Activated CD4-positive, CD25-positive, alpha-beta regulatory T cell (primary cell): ENCODE measurements at places on chromosomes 7 and 10.

DNA sequence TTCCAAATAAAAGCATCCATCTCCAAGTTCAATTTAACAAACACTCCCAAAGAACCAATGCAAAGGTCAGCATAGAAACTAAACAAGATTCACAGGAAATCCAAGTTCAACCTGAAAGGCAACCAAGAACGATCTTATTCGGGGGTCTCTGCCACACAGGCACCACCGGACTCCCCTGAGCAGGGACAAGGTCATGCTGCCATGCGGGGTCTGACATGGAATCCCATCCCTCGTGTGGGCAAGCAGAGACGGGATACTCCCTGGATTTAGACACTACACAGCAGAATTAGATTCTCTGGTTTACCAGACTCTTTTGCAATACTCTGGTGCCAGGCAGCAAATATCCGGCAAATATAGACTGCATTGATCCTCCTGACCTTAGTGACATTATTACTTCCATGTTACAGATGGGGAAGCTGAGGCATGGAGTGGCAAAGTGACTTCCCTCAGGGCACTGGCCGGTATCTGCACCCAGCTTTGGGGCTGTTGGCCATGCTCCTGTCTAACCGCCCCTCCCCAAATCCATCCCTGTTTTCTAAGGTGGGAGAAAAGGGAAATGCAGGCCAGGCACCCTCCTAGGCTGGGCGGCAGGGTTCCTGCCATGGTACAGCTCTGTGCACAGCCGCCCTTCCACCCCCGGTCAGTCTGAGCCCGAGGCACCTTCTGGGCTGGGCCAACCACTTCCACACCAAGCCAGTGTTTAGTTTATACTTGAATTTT is 111.8 kb downstream of the VIPR2 start:
- no peak for DNase-seq

GRCh38 chr10:101588879-101589278 is 758 bp downstream of the DPCD start:
- no peak for DNase-seq

GRCh38 chr7:75847707-75848106 is 31.1 kb upstream of the RHBDD2 start:
- DNase-seq: no peak

DNA sequence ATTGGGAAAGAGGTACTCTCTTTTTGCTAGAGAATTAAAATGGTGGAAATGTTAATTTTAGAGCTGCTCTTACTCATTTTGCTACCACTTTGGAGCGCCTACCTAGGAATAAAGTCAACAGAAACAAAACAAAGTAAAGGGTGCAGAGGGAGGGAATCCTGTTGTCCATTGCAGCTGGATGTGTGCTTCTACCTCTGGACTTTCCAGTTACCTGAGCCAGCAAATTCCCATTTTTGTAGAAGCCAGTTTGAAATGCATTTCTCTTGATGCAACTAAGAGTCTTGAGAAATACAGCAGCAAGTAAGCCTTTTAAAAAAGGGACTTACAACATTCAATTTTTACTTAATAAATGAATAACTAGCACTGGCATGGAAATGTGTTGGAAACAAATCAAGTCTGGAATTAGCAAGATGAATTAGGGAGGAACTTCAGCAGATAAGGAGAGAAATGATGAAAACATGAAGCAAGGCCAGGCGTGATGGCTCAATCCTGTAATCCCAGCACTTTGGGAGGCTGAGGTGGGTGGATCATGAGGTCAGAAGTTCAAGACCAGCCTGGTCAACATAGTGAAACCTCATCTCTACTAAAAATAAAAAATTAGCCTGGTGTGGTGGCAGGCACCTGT is 113.5 kb upstream of the CTTNBP2 start:
- DNase-seq: no peak

DNA sequence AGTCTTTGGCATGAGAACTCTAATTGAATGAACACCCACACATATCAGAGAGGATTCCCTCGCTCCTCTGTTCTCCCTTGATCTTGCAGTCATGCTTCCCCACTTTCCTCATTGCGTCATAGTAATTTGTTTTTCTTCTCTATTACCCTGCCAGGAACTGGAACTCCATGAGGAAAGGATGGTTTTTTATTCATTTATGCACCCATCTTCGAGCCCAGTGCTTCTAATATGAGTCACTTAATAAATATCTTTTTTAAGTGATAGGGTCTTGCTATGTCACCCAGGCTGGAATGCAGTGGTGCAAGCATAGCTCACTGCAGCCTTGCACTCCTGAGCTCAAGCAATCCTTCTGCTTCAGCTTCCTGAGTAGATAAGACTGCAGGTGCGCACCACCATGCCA is 83.5 kb downstream of the OTUD1 start:
- no peak for DNase-seq

- no peak for DNase-seq
Measured at GRCh38 chr10:48455055-48455391, 148.5 kb downstream of the MAPK8 start.

DNA sequence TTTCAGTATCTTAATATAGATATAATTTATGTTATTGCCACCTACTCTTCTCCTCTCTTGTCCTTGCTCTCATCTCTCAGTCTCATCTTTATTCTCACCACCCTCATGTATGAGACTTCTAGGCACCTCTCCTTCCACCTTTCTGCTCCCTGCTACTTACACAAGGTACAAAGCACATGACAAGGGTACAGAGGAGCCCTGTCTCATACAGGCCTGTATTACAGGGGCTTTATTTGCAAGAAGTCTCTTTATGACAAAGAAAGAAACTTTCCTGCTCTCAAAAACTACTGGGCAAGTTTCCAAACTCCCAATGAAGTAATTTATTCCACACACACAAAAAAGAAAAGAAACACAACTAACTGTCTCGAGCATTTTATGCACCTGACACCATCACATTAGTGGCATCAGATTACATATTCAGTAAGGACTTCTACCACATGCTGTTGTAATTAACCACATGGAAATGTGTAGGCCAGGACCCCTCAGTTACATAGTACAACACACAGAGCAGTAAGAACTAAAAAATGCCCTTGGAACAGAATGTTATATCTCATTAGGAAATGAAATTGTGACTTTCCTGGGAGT is 253.1 kb downstream of the FZD1 start:
- no peak for DNase-seq

- no peak for DNase-seq
Measured at GRCh38 chr7:66454600-66455225, 174.0 kb upstream of the KCTD7 start.

DNA sequence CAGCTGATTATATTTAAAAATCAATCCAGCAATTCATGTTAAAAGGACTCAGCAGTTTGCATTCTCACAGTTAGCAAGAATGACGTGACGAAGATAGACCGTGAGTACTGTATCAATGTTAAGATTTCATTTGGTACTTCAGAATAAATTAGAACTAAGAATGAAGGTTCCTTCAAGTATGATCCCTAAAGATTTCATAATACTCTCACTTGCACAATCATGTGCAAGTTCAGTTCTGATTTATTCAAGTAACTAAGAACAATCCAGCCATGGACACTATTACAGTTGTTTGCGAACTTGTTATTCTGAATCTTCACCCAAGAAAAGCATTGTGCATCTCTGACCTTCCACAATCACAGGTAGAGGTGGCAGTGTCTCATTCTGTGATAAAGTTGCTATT is 7.7 kb downstream of the RHEB start:
- no peak for DNase-seq

- no peak for DNase-seq
Measured at GRCh38 chr10:11378835-11379234, 232.6 kb downstream of the USP6NL start.

- no peak for DNase-seq
Measured at GRCh38 chr10:79948976-79949722, at the start of gene SFTPD. TSS of gene SFTPD (minus strand) at chr10:79949105. CDS start at chr10:79946659, 2,446 bp downstream.

- no peak for DNase-seq
Measured at GRCh38 chr10:128922619-128923196, 544.3 kb upstream of the MGMT start.

- DNase-seq: no peak
Measured at GRCh38 chr10:98667081-98667480, 220.3 kb upstream of the HPS1 start.

- no peak for DNase-seq
Measured at GRCh38 chr10:6035931-6036575, 26.1 kb downstream of the IL2RA start.

DNA sequence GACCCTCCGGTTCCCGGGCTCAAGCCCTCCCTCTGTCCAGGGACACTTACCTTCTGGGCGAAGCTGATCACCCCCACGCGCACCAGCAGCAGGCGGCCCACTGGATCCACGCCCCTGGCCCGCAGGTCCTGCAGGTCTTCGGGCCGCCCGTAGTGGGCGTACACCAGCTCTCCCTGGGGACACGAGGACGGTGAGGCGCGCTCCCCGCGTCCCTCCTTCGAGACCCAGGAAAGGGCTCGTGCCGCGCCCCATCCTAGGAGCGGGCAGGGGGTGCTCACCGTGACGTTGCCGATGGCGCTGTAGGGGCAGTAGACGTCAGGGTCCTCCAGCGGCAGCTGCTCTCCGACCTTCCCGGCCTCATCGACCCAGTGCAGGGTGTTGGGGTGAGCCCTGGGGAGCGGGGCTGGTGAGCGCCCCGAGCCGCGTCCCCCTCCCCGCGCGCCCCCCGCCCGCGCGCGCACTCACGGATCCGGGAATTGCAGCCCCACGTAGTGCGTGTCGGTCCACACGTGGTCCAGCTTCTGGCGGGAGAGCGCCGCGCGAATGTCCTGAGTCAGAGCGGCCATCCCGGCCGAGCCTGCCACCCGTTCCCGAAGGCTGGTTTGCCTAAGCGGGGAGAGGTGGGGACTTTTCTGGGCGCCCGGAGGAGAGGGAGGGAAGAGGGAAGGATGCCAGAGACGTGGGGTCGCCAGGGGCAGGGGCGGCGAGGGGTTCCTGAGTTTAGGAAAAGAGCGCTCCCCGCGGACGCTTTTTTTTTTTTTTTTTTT is 8.2 kb downstream of the TFR2 start:
- peak; percentile 26 for DNase-seq

- DNase-seq: no peak
Measured at GRCh38 chr7:116445447-116446211, 53.9 kb upstream of the CAV2 start.

DNA sequence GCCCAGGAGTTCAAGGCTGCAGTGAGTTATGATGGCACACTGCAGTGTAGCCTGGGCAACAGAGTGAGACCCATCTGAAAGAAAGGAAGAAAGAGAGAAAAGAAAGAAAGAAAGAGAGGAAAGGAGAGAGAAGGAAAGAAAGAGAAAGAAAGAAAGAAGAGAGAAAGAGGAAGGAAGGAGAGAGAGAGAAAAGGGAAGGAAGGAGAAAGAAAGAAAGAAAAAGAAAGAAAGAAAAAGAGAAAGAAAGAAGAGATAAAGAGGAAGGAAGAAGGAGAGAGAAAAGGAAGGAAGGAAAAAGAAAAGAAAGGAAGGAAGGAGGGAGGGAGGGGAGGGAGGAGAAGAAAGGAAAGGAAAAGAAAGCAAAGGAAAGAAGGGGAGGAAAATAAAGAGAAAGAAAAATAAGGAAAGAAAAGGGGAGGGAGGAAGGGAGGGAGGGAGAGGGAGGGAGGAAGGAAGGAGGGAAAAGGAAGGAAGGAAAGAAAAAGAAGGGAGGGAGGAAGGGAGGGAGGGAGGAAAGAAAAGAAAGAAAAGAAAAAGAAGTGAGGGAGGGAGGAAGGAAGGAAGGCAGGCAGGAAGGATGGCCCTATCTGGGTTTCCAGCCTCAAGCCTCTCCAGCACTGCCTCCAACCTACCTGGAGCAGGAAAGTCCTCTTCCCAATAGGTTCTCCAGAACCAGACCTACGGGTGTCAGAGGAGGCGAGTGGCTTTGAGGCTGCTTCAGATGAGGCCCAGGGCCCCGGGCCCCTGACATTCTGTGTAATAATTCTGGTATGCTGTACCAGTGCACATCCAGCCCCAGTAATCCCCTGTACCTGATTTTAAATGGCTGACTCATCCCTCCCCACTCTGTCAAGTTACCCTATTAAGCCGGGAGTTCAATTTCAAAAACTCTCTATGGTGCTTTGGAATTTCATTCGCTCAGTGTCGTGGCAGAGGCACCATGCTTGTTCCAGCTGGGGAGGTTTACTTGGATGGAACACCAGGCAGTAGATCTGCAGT is 6.8 kb upstream of the PARD3 start:
- DNase-seq: no peak

- no peak for DNase-seq
Measured at GRCh38 chr10:30114881-30115625, 55.7 kb upstream of the JCAD start.

- no peak for DNase-seq
Measured at GRCh38 chr10:102904346-102904745, 13.7 kb upstream of the CNNM2 start.

- DNase-seq: no peak
Measured at GRCh38 chr7:134422008-134422407, 36.9 kb downstream of the AKR1B1 start.

DNA sequence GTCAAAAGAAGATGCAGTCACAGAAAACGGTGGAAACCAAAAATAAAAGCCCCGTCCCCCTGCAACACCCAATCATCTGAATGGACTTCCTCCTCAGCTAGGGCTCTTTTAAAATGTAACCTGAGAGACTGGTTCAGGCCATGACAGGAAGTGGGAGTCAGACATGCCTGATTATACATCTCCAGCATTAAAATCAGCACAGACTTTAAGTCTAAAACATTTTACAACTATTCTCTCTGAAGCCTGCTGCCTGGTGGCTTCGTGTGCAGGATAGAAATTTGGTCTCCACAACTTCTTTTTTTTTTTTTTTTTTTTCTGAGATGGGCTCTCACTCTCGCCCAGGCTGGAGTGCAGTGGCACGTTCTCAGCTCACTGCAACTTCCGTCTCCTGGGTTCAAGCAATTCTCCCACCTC is 30.3 kb downstream of the HACD1 start:
- DNase-seq: no peak

- no peak for DNase-seq
Measured at GRCh38 chr7:130207033-130207432, 627 bp upstream of the SSMEM1 start.

GRCh38 chr7:55521512-55521911 is 50.8 kb downstream of the VOPP1 start:
- DNase-seq: no peak
